ENCODE measurements at places on chromosomes 6 and 20.

DNA sequence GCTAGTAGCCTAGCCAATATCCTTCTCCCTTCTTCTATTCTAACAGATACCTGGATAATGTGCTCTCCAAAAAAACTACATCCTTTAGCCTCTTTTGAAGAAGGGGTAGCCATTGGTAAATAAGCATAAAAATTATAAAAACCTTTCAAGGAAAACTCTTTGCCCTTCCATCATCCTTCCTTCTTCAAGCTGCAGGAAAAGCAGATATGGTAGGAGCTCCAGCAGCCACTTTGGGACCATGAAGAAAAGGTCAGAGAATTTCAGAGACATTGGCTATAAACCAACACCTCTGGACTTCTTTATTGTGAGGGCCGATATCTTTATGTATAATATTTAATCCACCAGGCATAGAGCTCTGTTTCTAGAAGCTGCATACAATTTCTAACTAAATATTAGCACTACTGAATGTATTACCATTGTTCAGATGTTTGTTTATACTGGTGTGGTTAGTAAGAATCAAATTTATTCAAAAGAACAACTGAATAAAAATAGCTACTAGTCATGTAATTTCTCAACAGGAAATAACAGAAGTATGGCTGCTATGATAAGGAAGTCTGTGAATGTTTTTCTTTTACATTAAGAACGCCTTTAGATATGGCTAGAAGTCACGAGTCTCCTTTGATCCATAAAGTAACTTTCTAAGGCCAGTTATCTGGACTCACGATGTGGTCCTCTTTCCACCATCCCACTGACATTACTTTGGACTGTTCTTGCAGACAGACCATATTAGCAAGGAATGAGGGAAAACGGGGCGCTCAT, 32.2 kb downstream of the MYLK4 start:
- H3K36me3 ChIP-seq, result no peaks in the 10 kb centered on the region
- ATAC-seq, result no peak
- no peak overlapping the region for H3K27ac ChIP-seq
- no peaks in the 10 kb centered on the region for H3K4me1 ChIP-seq

DNA sequence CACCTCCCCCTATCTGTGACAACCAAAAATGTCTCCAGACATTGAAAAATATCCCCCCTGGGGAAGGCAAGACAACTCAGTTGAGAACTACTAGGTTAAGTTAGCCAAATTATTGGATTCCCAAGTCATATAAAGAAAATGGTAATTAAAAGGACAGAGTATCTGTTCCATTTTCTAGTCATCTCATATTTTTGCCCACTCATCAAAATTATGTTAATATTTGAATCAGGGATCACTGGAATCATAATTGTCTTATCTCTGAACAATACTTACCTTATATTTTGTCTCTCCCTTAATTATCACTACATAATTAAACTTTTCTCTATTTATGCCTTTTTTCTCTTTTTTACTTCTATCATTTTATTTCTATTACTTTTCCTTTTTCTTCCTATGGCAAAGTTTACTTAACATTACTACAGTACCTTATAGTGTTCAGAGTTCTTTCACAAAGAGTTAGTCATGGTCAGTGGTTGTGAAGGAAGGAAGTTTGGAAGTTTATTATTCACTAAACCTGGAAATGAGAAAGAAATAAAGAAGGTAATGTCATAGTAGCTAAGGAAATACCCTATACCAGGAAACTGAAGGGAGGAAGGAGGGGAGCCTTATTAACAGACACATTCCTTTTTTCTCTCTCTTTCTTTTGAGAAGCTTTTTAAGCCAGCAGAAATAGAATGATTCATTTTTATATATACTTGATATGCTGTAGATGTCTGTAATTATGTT, 332.9 kb downstream of the COL12A1 start:
- no peaks in the 10 kb centered on the region for H3K27me3 ChIP-seq
- peaks cover 22% of the 10 kb centered on the region for H3K4me1 ChIP-seq
- H3K27ac ChIP-seq, result peak overlapping the region; percentile 76
- H3K36me3 ChIP-seq, result no peaks in the 10 kb centered on the region

GRCh38 chr6:170313716-170314295, 7.2 kb downstream of the FAM120B start:
- no peaks in the 10 kb centered on the region for H3K27me3 ChIP-seq
- no peak for ATAC-seq
- H3K27ac ChIP-seq, result no peak overlapping the region
- peaks cover 21% of the 10 kb centered on the region for H3K36me3 ChIP-seq

- H3K4me3 ChIP-seq, result no peak overlapping the region
- no peaks in the 10 kb centered on the region for H3K4me1 ChIP-seq
- ATAC-seq, result no peak
- no peaks in the 10 kb centered on the region for H3K27me3 ChIP-seq
- no peaks in the 10 kb centered on the region for H3K36me3 ChIP-seq
Observed at GRCh38 chr6:68473433-68474210, 161.5 kb upstream of the ADGRB3 start.

GRCh38 chr6:26502626-26503025, 2.5 kb downstream of the BTN1A1 start:
- no peak overlapping the region for H3K27ac ChIP-seq
- H3K36me3 ChIP-seq, result no peaks in the 10 kb centered on the region
- H3K27me3 ChIP-seq, result peaks cover 53% of the 10 kb centered on the region
- H3K4me3 ChIP-seq, result no peak overlapping the region
- no peak for ATAC-seq
- H3K4me1 ChIP-seq, result peaks cover 12% of the 10 kb centered on the region

DNA sequence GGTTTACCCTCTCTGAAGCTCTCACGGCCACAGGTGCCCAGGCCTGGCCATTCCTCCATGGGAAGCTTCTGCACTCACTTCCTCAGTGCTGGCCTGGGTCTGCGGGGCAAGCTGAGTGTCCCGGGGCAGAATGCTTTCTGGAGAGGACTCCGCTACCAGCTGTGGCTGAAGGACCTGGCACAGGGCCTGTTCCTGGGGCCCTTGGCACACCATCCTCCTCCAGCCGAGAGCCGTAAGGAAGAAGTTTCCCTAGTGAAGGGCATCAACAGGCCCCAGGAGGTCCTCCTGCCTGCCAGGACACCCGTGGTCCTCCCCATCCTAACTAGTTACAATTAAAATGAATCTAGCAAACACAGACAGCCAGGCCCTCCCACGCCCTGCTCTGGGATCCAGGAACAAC, 14.0 kb upstream of the KCNK15 start:
- no peak overlapping the region for H3K27ac ChIP-seq
- no peak for ATAC-seq
- H3K36me3 ChIP-seq, result peaks cover 5% of the 10 kb centered on the region
- peaks cover 3% of the 10 kb centered on the region for H3K4me1 ChIP-seq

DNA sequence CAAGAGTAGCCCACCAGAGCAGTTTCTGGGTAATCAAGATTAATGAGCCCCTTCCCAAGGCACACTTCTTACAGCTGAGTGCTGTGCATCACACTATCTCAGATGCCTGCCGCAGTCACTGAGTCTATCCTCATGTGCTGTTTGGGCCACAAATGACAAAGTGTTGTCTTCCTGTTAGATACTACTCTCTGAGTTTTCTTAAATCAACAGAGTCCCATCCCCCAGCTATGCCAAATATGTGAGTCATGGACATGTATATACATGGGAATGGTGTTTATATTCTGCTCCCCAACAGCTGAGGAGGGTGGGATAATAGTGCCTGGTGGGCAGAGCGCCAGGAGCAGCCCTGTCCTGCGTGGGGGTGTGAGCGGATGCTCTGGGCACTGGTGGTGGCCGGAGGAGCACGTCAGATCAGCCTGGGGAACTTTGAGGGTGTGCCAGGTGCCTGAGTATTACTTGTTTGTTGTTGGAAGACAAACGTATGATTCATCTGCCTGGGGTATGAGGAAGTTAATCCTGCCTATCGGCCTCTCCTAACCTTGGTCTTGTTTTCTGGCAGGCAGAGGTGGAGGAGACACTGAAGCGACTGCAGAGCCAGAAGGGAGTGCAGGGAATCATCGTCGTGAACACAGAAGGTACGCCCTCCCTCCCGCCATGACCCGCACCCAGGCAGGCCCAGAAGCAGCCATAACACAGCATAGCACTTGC, 9.6 kb downstream of the DYNLRB1 start:
- H3K27ac ChIP-seq, result peak overlapping the region; percentile 88
- H3K36me3 ChIP-seq, result no peaks in the 10 kb centered on the region
- peaks cover 91% of the 10 kb centered on the region for H3K4me1 ChIP-seq
- H3K27me3 ChIP-seq, result no peaks in the 10 kb centered on the region
- peak; percentile 93 for ATAC-seq

GRCh38 chr6:136927292-136927691, 5.2 kb downstream of the SLC35D3 start:
- H3K27me3 ChIP-seq, result peaks cover 26% of the 10 kb centered on the region
- H3K4me3 ChIP-seq, result no peak overlapping the region
- ATAC-seq, result no peak
- no peak overlapping the region for H3K27ac ChIP-seq
- no peaks in the 10 kb centered on the region for H3K36me3 ChIP-seq

DNA sequence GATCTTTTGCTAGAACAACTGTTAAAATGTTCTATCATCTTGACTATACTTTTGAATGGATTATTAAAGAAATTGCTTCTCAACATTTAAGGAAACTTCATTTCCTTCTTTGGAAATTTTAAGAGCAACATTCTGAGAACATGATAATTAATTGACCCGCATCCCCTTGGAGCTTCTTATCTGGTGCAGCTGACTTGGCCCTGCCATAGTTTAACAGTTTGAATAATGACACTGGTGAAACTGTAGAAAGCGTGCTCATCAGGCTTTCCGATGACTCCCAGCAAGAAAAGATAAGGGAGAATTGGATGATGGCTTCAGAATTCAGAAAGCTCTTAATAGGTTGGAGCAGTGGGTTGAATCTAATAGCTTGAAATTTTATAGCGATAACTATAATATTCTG, 38.1 kb downstream of the SNX9 start:
- no peak overlapping the region for H3K4me3 ChIP-seq
- H3K4me1 ChIP-seq, result peaks cover 15% of the 10 kb centered on the region
- H3K36me3 ChIP-seq, result no peaks in the 10 kb centered on the region

DNA sequence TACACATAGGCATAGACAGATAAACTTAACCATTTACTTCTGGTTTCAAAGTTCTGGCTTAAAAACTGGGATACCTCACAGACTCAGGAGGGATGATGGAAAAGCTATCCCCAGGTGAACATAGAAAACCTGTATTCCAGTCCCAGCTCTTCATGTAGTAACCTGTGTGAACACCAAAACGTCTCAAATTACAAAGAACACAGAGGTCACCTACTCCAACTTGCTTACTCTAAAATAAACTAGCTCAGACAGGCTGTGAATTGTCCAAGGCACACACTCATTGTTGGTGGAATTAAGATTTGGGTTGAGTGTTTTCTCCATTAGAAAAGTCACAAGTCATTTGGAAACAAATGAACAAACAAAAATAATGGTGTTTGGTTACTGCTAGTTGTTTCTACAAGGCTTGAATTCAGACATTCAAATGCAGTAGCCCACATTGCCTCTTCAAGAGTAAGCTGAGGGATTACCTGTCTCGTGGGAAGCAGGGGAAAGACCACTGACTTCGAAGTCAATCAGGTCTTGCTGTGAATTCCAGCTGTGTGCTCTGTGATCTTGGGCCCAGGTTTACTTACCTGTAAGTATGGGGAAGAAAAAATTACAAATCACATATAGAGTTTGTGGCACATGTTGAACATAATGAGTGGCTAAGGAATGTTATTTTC, 48.2 kb upstream of the LRRC1 start:
- H3K4me3 ChIP-seq, result no peak overlapping the region
- H3K27me3 ChIP-seq, result no peaks in the 10 kb centered on the region
- H3K4me1 ChIP-seq, result peaks cover 6% of the 10 kb centered on the region
- no peaks in the 10 kb centered on the region for H3K36me3 ChIP-seq

DNA sequence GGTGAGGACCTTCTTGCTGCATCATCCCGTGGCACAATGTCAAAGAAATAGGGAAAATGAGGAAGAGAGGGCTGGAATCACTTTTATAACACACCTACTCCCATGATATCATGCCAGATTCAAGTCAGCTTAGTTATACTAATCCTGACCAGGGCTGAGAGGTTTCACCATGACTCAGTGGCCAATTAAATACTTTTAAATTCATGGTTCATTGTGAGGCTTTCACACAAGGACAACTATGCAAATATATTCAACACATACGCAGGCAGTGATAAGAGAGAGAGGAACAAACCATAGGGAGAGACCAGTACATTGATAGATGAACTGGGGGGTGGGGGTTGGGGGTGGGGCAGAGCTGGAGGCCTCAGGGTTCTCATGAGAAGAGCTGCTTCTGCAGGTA, 313.1 kb downstream of the LRFN2 start:
- no peak for ATAC-seq
- H3K4me3 ChIP-seq, result no peak overlapping the region
- no peaks in the 10 kb centered on the region for H3K27me3 ChIP-seq

DNA sequence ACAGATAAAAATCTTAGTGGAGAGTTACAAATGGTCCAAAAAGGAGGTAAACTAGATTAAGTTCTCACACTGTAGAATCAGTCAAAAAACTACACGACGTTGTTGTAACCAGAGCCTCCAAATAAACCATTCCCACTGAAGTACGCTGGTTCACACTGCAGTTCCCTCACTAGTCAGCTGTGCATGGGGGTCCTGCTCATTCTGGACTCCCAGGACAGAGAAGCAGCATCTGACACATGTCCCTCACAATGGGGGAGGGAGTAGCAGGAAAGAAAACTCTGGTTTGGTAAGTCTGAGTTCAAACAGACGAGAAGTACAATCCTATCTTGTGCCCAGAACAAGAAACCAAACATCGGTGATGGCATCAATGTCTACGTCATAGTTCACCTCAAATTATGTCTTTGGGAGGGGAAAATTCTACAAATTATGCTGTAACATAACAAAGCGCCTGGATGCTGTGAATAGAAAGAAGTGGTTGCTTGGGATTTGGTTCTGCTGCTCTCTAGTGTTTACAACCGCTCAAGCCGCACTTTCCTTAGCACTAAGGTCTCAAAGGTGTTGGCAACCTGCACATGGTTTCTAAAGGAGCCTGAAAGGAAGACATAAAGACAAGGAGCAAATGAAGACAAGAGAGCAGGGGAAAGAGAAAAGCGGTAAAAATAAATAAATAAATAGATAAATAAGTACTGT, 208.0 kb downstream of the GMDS start:
- no peaks in the 10 kb centered on the region for H3K27me3 ChIP-seq
- no peaks in the 10 kb centered on the region for H3K36me3 ChIP-seq
- no peak overlapping the region for H3K27ac ChIP-seq
- H3K4me3 ChIP-seq, result no peak overlapping the region
- ATAC-seq, result no peak

DNA sequence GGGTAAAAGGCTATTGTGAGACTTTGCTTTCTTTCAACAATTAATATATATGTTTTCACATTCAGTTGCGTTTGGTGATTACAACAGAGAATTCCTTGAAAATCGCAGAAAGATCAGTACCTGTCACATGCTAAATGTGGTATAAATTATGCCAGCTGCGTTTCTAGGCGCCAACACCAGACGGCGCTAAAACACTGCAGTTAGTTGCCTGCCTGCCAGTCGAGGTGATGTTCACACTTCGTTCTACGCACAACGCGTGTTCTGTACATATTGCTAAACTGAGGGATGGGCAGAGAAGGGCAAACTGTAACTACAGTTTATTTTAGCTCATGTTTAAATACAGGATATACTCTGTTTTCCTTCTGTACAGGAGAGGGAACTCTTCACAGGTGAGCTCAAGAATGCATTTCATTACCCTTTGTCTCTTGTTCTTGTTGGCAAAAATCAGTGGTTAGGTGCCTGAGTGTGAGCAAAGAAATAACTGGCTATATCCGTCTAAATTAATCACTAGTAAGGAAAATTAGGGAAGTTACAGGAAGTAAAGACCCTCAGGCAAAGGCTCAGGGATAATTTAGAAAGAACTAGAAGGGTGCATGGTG, 100.1 kb upstream of the RGS17 start:
- no peaks in the 10 kb centered on the region for H3K4me1 ChIP-seq
- H3K36me3 ChIP-seq, result no peaks in the 10 kb centered on the region
- H3K27ac ChIP-seq, result no peak overlapping the region
- H3K27me3 ChIP-seq, result no peaks in the 10 kb centered on the region
- ATAC-seq, result no peak

Data from gastroesophageal sphincter (tissue), 4 donors.